ENCODE measurements at places on chromosomes 2 and 18.

DNA sequence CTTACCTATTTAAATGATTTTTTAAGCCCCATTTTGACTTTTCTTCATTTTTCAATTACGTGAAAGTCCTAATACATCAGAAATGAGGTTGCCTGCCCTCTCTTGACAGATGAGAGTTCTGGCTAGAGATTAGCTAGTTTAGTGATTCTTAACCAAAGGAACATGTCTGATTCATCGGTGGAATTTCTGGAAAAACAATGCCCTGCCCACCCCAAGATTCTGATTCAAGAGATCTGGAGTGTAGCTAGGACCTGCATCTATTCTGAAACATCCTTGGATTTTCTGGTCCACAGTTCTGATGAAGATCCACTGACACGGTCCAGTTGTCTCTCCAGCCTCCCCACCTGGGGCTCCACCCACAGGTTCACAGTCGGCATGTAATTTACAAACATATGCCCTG is 111.2 kb downstream of the KLF7 start:
- no peak for DNase-seq

- DNase-seq, result no peak
Observed at GRCh38 chr18:27871726-27872125, 305.2 kb downstream of the CDH2 start.

DNA sequence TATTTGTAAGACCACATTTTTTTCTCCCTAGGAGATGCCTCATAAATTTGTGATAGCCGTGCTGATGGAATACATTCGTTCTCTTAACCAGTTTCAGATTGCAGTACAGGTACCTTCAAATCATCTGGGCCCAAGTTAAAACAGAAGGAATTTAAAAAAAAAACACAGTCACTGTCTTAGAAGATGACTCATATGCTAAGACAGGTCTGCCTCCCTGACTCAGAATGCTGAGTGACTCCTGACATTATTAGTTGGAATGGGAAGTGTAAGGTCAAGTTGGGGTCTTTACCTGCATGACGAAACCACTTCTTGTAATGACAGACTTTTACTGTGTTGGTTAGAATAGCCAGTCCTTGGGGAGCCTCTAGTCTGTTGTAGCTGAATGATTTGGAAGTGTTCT is 26.3 kb downstream of the RMC1 start:
- no peak for DNase-seq

- DNase-seq, result no peak
Observed at GRCh38 chr2:117961201-117961600, 52.7 kb downstream of the CCDC93 start.

DNA sequence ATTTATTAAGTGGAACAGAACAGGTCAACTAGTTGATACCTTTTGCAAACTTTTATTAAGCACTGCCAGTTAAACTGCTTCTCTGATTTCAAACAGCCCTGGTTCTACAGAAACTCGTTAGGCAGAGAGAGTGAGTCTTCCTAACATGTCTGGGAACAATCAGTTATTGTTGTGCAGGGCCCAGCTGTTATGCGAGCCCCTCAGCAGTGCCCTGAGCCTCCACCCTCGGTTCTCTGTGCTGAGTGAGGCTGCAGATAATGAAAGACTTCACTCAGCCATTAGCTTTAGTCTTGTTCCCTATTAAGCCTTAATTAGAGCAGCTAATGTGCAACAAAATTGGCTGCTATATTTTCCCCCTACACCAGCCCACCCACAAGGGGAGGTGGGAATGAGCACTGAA is 39.6 kb downstream of the KCTD18 start:
- no peak for DNase-seq

DNA sequence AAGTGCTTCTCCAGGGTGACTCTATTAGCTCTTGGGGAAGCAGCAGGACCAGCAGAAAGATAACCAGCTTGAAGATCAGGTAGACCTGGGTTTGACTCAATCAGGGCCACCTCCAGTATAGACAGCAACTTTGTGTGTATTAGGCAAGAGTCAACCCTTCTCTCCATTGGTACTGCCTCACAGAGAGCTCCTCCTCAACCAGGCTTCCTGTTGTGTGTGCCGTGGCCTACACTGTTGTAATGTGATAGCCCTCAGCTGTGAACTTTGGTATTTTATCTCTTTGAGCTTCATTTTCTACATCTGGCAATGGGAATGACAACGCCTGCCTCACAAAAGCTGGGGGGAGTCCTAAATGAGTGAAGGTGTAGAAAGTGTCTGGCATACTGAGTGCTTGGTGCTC is 17.0 kb upstream of the MAP3K20 start:
- no peak for DNase-seq

DNA sequence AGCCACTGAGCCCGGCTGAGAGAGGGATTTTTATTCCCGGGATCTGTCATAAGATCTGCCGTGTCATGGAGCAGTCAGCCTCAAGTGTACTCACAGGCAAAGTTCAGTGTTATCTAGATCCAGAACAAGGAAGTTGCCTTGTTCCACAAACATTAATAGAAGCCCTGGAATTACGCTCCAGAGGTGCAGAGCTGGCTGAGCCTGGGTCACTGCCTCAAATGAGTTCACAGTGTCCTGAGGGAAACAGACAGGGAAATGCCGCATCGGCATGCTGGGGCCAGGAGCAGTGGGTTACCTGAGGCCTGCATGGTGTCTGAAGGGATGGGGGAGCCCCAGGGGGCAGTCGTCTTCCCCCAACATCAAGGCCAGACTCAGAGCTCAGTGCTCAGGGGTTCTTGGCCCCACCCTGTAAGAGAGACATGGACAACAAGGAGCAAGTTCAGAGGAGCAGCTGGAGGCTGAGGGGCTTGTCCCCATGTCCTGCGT is 42.7 kb upstream of the ODC1 start:
- peak; percentile 22 for DNase-seq

DNA sequence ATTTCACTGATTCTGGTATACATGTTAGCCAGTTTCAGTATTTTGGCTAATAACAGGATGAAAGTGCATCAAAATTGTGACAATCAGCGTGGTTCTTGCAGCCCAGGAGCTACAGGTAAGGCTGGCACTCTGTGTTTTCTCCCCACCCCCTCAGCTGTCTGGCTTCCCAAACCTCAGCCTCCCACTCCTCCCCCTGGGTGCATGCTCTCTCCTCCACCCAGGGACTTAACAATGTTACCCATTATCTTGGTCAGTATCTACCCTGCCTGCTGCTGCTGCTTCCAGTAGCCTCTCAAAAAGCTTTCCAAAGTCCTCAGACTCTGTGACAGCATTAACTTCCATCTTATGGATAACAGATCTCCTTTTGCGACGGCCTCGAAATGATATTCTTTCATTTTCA is 41.0 kb downstream of the TRABD2A start:
- peak; percentile 14 for DNase-seq

DNA sequence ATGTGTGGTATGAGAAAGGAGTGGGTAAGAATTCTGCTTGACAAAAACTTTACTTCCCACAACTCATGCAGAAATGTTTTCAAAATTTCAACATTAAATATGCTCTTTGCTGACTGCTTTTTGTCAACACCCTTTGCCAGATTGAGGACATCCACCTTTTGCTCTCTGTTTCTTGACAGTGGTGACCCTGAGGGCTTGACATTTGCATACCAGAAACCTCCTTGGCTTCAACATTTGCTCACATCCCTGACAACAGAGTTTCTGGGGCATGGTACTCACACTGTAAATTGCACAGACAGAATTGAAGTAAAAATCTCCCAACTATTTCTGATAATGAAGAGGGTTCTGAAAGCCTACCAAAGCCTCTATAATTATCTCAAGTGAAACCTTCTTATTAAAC is 95.7 kb downstream of the RND3 start:
- no peak for DNase-seq

DNA sequence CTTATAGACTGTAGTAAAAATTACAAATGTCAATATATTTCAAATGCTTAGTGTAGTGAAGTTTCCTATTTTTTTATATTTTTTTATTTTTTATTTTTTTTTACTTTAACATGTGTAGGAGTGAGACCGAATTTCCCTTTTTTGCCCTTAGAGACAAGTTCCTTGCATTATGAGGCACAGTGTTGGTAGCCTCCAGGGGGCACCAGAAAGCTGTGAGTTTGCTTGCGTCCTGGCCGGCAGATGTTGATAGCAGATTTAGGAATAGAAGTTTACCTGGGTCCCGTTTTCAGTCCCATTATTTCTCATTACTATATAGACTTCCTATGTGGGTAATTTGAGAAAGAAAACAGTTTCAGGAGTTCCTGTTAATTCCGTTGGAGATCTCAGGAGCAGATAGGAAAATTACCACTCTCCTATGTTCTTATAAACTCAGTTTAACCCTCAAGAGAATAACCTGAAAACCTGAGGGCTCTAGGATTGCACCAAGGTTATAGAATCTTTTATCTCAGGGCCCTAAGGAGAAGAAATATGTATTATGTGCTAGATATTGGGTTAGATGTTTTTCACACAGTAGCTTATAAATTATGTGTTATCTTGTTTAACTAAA is 157.5 kb upstream of the SESTD1 start:
- no peak for DNase-seq

DNA sequence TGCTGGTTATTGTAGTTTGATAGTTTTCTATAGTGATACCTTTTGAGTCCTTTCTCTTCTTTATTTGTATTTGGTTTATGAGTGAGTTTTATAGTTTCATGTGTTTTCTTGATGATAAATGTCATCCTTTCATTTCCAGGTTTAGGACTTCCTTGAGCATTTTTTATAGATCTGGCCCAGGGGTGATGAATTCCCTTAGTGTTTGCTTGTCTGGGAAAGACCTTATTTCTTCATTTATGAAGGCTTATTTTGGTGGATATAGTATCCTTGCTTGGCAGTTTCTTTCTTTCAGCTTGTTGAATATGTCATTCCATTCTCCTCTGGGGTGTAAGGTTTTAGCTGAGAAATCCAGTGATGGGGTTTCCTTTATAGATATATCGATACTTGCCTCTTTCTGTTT is 53.9 kb downstream of the OTX1 start:
- DNase-seq, result no peak

DNA sequence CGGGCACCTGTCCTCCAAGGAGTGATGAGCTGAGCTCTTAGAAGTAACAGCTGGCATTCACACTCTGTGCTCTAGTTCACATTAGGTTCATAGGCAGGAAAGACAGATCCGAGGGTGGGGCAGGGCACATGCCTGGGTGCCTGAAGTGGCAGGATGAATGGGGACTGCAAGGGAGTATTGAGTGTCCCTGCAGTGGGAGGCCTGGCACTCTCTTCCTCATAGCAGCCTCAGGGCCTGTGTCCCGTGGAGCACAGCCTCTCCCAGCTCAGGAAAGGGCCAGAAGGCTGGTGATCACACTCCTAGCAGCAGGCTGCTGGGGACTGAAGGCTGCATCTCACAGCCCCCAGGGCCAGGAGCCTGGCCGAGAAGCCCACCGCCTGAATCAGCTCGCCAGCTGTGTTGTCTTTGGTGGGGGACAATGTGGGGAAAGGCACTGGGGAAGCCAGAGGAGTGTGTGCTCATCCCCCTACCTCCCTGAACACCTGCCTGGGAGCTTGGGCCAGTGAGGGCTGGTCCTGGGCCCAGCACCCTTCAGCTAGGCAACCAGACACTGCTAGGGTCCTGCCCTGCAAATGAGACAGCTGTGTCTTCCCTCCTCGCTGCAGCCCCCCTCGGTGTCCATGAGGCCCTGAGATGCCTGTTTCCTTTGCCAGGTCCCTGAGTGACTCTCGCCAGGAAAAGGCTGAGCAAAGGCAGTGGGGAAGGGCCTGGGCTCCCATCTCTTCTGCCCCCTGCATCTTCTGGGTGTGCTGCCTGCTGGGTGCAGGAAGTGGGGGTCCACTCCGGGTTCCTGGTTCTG is 48.2 kb upstream of the HS6ST1 start:
- DNase-seq, result peak; percentile 60

DNA sequence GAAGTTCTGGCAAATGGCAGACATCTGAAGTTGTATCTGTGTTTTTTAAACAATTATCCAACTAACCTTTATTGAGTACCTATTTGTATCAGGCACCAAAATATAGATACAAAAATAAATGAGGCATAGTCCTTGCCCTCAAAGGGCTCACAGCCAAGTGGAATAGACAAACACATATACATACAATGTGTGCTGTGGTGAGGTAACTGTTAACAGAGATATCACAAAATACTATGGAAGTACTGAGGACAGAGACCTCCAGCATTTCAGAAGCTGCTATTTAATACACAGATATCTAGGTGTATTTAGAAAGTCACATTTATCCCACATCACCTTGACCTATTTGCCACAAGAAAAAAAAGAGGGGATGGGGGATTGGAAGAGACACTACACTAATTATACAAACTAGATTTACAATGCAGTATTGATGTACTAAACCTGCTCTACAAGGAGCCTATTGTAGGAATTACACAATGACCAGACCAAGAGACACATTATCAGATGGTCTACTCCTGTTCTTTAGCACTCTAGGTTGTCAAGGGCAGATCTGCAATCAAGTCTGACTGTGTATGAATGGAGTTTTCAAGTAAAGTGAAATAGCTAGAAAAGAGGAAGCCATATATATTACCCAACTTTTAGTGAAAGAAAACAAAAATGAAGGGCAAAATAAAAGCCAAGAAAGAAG is 62.2 kb downstream of the SPIRE1 start:
- DNase-seq, result no peak

DNA sequence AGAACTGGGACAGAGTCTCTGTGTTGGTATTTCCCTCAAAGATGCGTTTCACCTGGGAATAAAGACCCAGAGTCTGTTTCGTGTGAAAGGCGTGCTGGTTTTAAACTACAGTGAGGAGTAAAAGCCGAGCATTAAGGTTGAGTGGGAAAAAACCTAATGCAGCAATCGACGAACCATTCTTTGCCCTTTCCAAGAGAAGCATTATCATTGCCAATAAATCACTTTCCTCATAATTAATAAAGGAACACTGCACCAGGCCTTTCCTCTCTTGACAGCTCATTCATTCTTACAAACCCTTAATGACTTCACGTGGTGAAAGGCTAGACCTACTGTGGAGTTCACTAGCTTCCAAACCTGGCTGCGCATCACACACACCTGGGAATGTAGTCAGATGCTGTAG is 896 bp upstream of the SLC8A1 start:
- no peak for DNase-seq

GRCh38 chr2:72864500-72864899 is 22.7 kb upstream of the SPR start:
- DNase-seq, result no peak

Measured in left forelimb (tissue), 1 donor.